Effector CD4-positive, alpha-beta T cell (primary cell): ENCODE measurements at places on chromosomes 3 and 15.

DNA sequence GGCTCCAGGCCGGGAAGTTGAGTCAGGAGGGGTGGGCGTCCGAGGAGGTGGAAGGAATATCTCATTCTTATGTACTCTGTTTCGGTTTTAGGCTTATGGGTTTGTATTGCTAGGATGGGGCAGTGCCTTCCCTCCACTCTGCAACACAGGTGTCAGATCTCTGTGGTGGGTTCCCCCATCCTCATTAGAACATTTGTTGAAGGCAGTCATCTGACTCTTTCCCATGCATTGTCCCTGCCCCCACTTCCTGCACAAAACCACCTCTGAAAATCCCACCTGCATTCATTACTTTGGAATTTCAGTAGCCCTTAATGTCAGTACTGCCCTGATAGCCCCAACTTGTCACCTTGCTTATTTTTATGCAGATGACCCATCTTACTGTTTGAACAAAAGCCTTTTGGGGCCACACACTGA is 29.5 kb downstream of the GYG1 start:
- DNase-seq = no peak

- no peak for DNase-seq
Observed at GRCh38 chr3:71163198-71163918, 420.2 kb downstream of the FOXP1 start.

DNA sequence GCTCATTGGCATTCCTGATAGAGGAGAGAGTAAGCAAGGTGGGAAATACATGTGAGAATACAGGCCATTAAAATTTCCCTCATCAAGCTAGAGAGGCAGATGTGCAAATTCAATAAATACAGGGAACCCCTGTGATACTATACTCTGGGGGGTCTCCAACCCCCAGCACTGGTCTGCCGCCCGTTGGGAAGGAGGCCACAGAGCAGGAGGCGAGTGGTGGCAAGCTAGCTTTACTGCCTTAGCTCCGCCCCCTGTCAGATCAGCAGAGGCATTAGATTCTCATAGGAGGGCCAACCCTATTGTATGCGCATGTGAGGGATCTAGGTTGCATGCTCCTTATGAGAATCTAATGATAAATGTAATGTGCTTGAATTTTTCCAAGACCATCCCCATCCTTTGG is 97.1 kb upstream of the PLSCR5 start:
- DNase-seq = no peak

DNA sequence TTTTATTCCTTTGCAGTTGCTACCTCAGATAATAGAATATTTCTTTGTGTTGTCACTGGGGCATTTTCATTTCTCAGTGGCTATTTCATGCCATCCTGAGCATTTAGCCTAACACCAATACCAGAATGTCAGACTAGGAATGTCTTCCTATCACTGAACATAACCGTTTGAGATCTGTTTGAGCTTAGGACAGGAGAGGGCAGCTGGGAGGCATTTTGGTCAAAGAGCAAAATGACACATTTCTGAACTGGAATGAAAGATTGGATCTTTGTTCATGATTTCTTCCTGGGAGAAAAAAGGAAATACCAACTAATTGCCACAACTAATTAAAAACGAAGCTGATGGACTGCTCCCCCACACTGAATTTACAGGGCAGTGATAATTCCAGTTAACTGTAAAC is 921.3 kb upstream of the NR2F2 start:
- no peak for DNase-seq

DNA sequence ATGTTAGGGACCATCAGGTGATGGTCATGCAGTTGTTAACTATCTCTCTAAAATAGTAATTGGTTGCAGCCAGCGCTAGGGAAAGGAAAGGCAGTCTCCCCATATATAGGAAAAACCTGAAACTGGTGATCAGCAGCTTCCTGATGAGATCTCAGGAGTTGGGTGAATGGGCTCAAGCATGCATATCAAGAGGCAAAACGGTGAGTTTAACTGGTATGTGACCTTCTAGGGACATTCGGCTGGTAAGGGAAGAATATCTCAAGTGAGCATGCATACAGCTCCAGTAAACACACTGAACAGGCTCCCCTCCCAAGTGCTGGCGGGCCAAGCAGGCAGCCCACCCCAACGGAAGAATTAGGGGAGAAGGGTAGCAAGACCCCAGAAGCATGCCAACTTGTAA is 49.3 kb upstream of the ROBO2 start:
- DNase-seq = no peak

DNA sequence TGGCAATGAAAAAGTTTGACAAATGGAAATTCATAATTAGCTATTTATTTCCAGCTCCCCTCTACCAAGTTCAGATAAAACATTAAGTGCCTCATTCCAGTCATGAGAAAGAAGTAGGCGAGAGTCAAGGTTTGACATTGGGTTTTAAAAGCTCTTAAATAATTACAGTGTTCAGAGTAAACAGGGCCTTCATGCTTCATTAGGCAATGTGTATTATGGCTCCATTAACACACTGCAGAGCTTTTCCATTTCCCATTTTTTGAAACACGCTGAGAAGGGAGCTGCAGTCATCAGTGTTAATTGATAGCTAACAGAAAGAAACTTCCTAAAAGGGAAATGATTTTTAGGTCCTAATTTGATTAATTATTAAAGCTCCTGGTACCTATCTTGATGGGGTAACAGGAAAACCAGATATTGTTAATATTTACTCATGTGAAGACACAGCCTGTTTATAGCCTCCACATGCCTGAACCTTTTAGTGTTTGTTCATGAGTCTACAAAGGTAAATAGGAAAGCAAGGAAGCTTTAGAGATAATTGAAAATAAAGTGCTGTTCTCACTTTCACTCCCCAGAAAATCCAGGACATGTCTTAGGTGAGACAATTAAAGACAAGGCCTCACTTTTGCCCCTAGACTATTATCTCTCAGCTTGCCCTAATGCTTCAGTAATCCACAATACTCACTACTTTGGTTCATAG is 28.7 kb downstream of the SST start:
- no peak for DNase-seq
